HAP-1 (cell line): ENCODE measurements at places on chromosomes 4 and X.
A peak's percentile ranks its signal among the peaks of the same experiment; 100 is the strongest.

DNA sequence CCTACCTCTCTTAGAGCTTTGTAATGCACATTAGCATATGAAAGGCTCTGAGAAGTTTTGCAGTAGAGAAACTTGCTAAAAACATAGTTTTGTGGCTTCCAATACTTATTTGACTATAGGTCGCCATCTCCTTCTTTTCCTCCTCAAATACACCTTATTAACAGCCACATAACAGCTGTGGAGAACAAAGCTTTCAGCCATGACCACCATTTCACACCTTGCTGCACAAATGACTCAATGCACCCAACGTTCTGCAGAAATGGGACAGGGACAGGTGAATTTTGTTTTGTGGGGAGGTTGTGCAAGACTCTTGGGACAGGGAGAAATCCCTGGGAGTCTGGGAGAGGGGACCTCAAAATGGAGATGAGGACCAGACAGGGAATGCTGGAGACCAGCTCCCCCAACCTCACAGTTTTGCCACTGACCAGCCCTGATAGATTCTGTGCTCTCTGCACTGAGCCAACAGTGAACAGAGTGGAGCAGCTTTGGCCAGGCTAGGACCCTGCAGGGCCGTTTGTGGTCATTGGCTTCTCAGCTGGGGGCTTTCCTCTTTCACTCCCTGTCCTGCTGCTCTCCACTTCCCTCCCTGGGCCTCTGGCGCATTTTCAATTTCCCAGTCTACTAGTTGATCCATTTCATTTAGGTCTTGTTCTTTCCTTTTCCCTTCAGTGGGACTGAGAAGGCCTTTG lies 16.6 kb downstream of the FRMPD3 start:
- no peak for DNase-seq

- peak; percentile 87 for DNase-seq
Measured at GRCh38 chr4:184168406-184169019, 49.2 kb downstream of the ENPP6 start.

DNA sequence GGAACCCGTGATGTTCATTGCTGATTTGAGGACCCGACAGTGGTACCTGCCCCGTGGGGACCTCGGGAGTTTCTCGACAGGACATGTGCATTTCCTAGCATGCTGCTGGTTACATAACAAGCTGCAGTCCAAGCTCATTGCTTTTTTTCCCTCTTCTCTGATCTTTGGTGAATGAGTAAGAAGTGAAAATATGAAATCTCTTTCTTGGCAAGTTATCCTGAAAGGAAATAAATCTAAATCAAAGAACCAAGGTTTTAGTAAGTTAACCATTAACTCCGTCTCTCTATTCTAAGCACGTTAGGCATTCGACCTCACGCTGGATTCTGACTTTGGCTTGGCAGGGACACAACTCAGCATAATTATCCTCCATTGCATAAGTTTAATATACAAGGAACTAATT lies 86.6 kb downstream of the STK32B start:
- no peak for DNase-seq

DNA sequence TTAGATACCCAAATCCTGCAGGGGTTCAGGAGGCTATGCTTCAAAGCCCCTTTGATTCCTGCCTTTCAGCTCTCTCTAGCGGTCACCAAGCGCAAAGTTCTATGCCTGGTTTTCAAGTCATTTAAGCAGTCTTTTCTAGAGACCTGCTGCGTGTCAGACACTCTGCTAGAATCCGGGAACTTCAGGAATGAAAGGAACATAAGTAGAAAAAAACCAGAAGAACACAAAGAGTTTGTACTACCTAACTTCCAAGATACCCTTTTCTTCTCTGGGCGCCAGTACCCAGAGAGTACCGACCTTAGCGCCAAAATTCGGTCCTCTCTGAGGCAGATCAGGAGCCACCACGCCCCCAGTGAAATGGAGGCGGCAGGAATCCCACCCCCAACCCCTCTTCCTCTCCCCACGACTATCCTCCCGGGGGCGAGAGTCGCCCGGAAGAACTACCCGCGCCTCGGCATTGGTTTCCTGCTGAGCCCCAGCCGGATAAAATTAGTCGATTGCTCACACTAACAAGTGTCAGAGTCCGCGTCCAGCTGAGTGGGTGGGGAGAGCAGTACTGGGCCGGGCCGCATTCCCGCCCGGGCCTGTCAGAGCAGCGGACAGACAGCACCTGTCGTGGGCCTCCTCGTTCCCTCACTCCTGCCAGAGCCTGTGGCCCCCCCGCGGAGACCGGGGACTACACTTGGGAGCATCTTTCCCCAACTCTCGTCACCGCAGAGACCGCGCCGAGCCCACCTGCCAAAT lies 78.8 kb downstream of the RLIM start:
- no peak for DNase-seq

DNA sequence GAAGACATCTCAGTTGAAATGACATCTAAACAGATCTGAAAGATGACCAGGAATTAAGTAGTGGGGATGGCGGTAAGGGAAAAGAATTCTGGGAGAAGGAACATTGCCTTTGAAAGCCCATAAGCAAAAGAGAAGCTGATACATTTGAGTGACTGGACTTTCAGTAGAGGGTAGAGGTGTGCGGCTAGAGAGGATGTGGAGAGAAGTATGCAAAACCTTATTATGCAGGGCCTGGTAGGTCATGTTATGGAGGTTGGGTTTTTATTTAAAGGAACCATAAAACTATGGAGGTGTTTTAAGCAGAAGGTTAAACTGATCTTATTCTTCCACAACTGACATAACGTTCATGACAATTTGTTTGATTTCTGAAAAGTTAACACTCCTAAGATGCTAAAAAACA lies 36.3 kb downstream of the RPS6KA3 start:
- DNase-seq = no peak

DNA sequence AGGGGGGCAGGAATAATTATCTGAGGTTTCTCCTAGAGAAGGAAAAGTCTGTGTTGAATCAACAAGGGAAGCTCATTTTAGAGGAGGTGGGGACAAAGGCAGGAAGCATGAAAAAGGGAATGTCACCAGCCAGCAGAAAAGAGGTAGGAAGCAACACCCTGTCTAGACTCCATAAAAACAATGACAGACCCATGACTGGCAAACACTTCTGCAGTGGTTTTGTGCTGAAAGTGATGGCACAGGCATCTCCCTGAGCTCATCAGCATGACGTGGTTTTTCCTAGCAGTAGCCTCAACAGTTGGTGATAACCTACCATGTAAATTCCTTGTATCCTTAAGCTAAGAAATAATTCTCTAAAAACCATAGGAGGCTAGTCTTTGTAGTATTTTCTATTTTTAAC lies 110.7 kb upstream of the GALNT7 start:
- no peak for DNase-seq

- peak; percentile 36 for DNase-seq
Measured at GRCh38 chrX:110146521-110146920, 143.6 kb downstream of the TMEM164 start.

DNA sequence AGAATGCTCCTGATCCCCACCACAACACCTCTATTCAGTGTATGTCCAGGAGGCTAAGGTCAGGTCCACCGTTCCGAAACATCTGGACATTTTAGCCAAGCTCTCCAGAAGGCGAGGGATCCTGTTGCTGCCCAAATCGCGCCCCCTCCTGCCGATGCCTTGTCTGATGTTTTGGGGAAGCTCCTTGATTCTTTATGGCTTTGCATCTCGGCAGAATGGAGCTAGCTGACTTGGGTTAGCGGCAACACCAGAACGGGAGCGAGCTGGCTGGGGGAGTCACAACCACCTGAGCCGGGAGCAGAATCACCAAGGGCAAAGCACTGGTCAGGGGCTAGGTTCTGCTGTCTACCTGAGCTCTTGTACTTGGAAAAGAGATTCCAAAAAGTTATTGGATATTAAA lies 6.6 kb upstream of the POU3F4 start:
- no peak for DNase-seq

DNA sequence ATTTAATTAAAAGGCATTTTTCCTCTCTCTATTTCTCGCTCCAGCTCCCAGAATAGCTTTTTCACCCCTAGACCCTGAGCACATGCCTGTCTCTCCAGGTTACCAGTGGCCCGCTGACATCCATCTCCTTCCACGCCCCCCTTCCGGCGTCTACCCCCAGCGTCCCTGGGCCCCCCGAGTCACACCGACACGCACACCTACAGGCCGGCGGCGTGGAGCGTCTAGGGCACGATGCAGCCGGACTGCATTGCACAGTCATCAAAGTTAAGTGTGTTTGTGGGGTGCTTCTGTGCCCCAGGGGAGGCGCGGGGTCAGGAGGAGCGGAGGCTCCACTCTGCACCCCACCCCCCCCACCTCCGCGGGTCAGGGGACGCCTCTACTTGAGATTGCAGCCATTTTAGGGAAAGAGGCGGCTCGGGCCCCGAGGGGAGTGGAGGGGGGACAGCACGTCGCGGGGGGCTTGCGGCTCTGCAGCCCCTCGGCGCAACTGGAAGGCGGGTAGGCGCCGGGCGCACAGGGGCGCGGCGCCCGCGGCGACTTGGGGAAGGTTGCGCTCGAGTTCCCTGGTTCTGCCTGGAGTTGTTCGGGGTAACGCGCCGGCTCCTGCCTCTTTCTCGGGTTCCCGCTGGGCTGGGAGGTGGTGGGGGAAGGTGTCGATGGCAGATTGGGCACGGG lies 112.7 kb downstream of the DHX15 start:
- no peak for DNase-seq

GRCh38 chr4:130147641-130148040 lies 1051.7 kb downstream of the C4orf33 start:
- no peak for DNase-seq
